Regular cardiac myocyte (primary cell): ENCODE measurements at places on chromosomes 3 and 15. TPM values are rescaled to one million over a fixed set of nuclear protein-coding genes. Genes with fewer than 3 reads are reported as not detected.

FBXL2 gene
- total RNA-seq, result 10.0 and 21.1 TPM in 2 replicates

IL20RB gene
- 0.38 and 1.1 TPM in 2 replicates for total RNA-seq

SAMMSON gene
- 0.28 TPM in 1 of 2 replicates, not detected in the other for total RNA-seq

ANKRD34C gene
- not detected in 2 replicates for total RNA-seq

EBLN2 gene
- 3.5 and 5.1 TPM in 2 replicates for total RNA-seq

SH3GL3 gene
- not detected in 2 replicates for total RNA-seq

NRG4 gene
- 0.56 TPM in 1 of 2 replicates, not detected in the other for total RNA-seq

SERINC4 gene
- total RNA-seq, result not detected in 2 replicates

PIERCE2 gene
- total RNA-seq, result 2.1 and 4.2 TPM in 2 replicates

EIF5A2 gene
- total RNA-seq, result 17.4 and 17.5 TPM in 2 replicates

SSUH2 gene
- total RNA-seq, result not detected in 2 replicates

SIDT1 gene
- 0.28 and 0.77 TPM in 2 replicates for total RNA-seq

PRSS50 gene
- total RNA-seq, result not detected in 2 replicates

MAN2C1 gene
- 80.5 and 119 TPM in 2 replicates for total RNA-seq

SOX14 gene
- not detected in 2 replicates for total RNA-seq

XIRP1 gene
- total RNA-seq, result under 0.01 TPM in 1 of 2 replicates, not detected in the other

IQCF5 gene
- total RNA-seq, result not detected in 2 replicates

ANKUB1 gene
- total RNA-seq, result not detected in 2 replicates

TRMT10C gene
- total RNA-seq, result 26.2 and 32.2 TPM in 2 replicates

KIF15 gene
- total RNA-seq, result 3.1 and 19.0 TPM in 2 replicates

POLQ gene
- 1.7 and 11.3 TPM in 2 replicates for total RNA-seq

RAB11A gene
- 166 and 234 TPM in 2 replicates for total RNA-seq

RABL3 gene
- total RNA-seq, result 17.2 and 17.4 TPM in 2 replicates

ALPK3 gene
- 3.3 and 5.4 TPM in 2 replicates for total RNA-seq

TRIM69 gene
- 11.3 and 11.7 TPM in 2 replicates for total RNA-seq

CYP11A1 gene
- total RNA-seq, result 0.28 and 0.38 TPM in 2 replicates

LRRIQ4 gene
- 0.19 TPM in 1 of 2 replicates, not detected in the other for total RNA-seq

TNFSF10 gene
- 0.96 and 2.3 TPM in 2 replicates for total RNA-seq

SNTN gene
- total RNA-seq, result not detected in 2 replicates

PLSCR5 gene
- total RNA-seq, result not detected in 2 replicates

ATP13A5 gene
- not detected in 2 replicates for total RNA-seq

TAGLN3 gene
- total RNA-seq, result 0.85 and 8.6 TPM in 2 replicates

SPTBN5 gene
- total RNA-seq, result 0.28 and 0.38 TPM in 2 replicates

TRH gene
- total RNA-seq, result under 0.01 and 0.38 TPM in 2 replicates

SLITRK3 gene
- not detected in 2 replicates for total RNA-seq

CCNB2 gene
- 5.1 and 57.3 TPM in 2 replicates for total RNA-seq

CATSPER2 gene
- total RNA-seq, result 0.96 and 1.1 TPM in 2 replicates

TMEM40 gene
- total RNA-seq, result not detected in 2 replicates

FANCD2OS gene
- total RNA-seq, result not detected in 2 replicates

TUSC7 gene
- total RNA-seq, result not detected in 2 replicates

PRTG gene
- 1.9 and 2.3 TPM in 2 replicates for total RNA-seq

GOLGA6B gene
- total RNA-seq, result under 0.01 TPM in 1 of 2 replicates, not detected in the other

SCN11A gene
- total RNA-seq, result under 0.01 TPM in 1 of 2 replicates, not detected in the other

OXTR gene
- total RNA-seq, result 15.0 and 29.9 TPM in 2 replicates

CCDC39 gene
- not detected in 2 replicates for total RNA-seq

IMPG2 gene
- under 0.01 and 0.56 TPM in 2 replicates for total RNA-seq

PPP2R3A gene
- 7.9 and 11.8 TPM in 2 replicates for total RNA-seq

NMD3 gene
- 141 and 155 TPM in 2 replicates for total RNA-seq

C2CD4A gene
- total RNA-seq, result 0.28 TPM in 1 of 2 replicates, not detected in the other

LPCAT4 gene
- 7.0 and 10.0 TPM in 2 replicates for total RNA-seq
